Prostate gland (tissue), 2 donors: ENCODE measurements at places on chromosomes 5 and 9. TPM values are rescaled to one million over a fixed set of nuclear protein-coding genes. Genes with fewer than 3 reads are reported as not detected.

Gene FBXW11
- 61.4 TPM for total RNA-seq

Gene SH3TC2
- 6.2 TPM for total RNA-seq

Gene NIPAL4
- total RNA-seq = 2.7 TPM

Gene C9orf153
- 1.6 TPM for total RNA-seq

Gene IRGM
- not detected for total RNA-seq

Gene CDC25C
- 0.14 TPM for total RNA-seq

Gene GBA2
- 55.4 TPM for total RNA-seq

Gene NEURL1B
- total RNA-seq = 23.9 TPM

Gene ADRB2
- total RNA-seq = 6.8 TPM

Gene RIMOC1
- 20.5 TPM for total RNA-seq

Gene SLC30A5
- 72.2 TPM for total RNA-seq

Gene PNPLA7
- 64.3 TPM for total RNA-seq

Gene ANKRD34B
- total RNA-seq = not detected

Gene LRRC70
- total RNA-seq = 0.36 TPM

Gene IL3
- total RNA-seq = not detected

Gene SLC25A48
- total RNA-seq = 0.85 TPM

Gene FBP2
- total RNA-seq = not detected

Gene POU5F2
- total RNA-seq = 1.7 TPM

Gene NDUFA8
- 69.6 TPM for total RNA-seq

Gene TAF11L10
- not detected for total RNA-seq

Gene ATOX1
- total RNA-seq = 163 TPM

Gene SPINK13
- total RNA-seq = not detected

Gene PCDHGA12
- total RNA-seq = 3.8 TPM

Gene CDX1
- total RNA-seq = not detected

Gene TEX48
- total RNA-seq = not detected

Gene PCDHGA10
- 11.1 TPM for total RNA-seq

Gene DND1
- total RNA-seq = 0.36 TPM

Gene SLC46A2
- total RNA-seq = 0.80 TPM

Gene CHSY3
- total RNA-seq = 2.0 TPM

Gene IFNK
- total RNA-seq = not detected

Gene SMIM33
- total RNA-seq = not detected
